Transverse colon (tissue), 4 donors: ENCODE measurements at places on chromosomes 11 and 22. TPM values are rescaled to one million over a fixed set of nuclear protein-coding genes. Genes with fewer than 3 reads are reported as not detected.

DNA sequence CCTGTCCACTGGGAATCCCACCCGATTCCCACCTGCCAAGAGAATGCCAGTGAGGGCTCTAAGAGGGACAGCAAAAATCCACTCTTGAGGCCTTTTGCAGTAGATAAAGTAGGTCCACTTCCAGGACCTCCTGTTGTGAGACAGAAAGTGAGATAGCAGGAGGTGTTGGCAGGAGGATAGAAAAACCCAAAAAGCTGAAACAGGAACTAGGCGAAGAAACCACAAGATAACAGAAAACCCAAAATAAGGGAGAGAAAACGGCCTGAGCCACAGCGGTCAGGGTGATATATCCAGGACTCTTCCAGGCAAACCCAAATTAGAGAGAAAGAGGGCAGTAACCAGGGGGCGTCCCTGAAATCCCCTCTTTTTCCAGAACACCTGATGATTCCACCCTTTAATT lies 79.7 kb upstream of the LINC01488 start:
- no peak overlapping the region for H3K4me3 ChIP-seq
- H3K27ac ChIP-seq: no peak overlapping the region
- H3K27me3 ChIP-seq: no peaks in the 10 kb centered on the region
- DNase-seq: no peak

DNA sequence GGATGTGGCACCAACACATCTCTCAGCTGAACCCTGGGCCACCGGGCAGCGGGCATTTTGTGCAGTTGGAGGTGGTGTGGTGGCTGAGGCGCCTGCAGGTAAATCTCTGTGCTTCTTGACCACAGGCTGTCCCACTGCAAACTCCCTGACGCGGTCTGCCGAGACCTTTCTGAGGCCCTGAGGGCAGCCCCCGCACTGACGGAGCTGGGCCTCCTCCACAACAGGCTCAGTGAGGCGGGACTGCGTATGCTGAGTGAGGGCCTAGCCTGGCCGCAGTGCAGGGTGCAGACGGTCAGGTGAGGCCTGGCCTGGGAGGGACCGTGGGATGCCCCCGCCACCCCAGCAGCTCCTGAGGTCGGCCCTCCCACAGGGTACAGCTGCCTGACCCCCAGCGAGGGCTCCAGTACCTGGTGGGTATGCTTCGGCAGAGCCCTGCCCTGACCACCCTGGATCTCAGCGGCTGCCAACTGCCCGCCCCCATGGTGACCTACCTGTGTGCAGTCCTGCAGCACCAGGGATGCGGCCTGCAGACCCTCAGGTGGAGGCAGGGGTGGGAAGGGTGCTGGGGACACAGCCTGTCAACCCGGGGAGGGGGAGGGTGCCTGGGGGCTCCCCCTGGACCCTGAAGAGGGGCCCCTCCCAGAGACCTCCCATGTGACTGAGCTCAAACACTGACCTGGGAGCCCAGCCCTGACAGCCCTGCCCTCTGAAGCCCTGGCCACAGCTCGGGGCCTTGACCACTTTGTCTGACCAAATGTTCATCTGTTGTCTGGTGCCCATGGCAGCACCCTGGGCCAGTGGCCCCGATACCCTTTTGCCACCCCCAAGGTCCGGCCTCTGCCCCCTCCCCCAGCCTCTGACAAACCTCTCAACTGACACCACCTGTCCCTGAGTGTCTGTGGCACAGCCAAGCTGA lies 4.6 kb upstream of the PGGHG start:
- H3K27ac ChIP-seq: no peak overlapping the region
- no peak overlapping the region for H3K4me3 ChIP-seq
- H3K27me3 ChIP-seq: peaks cover 65% of the 10 kb centered on the region
- H3K36me3 ChIP-seq: no peaks in the 10 kb centered on the region
- DNase-seq: no peak

DNA sequence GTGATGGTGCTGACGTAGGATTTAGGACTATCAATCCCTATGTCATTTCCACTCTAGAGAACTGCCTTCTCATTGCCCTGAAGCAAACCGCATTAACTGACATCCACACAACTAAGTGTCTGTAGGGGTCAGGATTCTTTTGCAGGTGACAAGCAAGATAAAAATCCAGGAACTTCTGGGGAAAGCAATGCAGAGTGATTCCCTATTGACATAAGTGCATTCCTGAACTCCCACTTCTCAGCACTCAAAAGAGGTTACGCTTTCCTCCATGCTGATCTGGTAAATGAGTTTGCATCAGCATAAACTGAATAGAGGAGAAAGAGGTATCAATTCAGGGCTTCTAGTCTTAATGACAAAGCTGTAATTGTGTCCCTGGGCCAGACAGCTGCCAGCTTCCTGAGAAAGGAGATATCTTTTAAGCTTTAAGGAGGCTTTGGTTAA lies 224.6 kb upstream of the ISX start:
- no peak overlapping the region for H3K27ac ChIP-seq
- no peaks in the 10 kb centered on the region for H3K36me3 ChIP-seq
- H3K4me1 ChIP-seq: no peaks in the 10 kb centered on the region
- no peak for DNase-seq
- peaks cover 1% of the 10 kb centered on the region for H3K27me3 ChIP-seq

- peaks cover 28% of the 10 kb centered on the region for H3K27me3 ChIP-seq
- H3K4me1 ChIP-seq: peaks cover 3% of the 10 kb centered on the region
- DNase-seq: no peak
- no peak overlapping the region for H3K27ac ChIP-seq
- H3K36me3 ChIP-seq: no peaks in the 10 kb centered on the region
- no peak overlapping the region for H3K4me3 ChIP-seq
Measured at GRCh38 chr11:78961937-78962701, 387.5 kb upstream of the NARS2 start.

DNA sequence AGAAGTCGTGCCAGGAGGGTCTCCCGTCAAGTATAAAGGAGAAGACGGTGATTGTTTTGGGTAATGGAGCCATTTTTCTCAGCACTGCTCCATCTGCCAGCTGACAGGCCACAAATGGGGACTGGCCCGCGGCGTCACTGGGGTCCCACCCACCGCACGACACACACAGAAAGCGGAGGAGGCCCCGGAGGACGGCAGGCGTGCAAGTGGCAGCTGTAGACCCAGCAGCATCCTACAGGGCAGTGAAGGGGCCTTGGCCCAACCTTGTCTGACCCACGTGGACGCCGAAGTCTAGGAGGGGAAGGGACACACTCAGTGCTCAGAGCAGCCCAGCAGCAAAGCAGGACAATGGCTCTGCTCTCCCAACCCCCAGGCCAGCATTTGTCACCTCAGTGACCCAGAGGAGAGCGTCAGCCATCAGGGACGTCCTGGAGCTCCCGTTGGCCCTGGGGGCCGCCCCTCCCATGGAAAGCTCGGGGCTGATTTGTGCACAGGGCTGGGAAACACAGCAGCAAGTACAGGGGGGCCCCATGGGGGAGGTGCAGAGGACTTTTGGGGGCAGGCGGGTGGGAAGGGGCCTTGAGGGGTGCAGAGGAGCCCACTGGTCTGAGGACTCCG lies 644.4 kb downstream of the BRD1 start:
- no peaks in the 10 kb centered on the region for H3K36me3 ChIP-seq
- no peaks in the 10 kb centered on the region for H3K27me3 ChIP-seq
- H3K4me1 ChIP-seq: no peaks in the 10 kb centered on the region
- no peak overlapping the region for H3K4me3 ChIP-seq
- no peak for DNase-seq

DNA sequence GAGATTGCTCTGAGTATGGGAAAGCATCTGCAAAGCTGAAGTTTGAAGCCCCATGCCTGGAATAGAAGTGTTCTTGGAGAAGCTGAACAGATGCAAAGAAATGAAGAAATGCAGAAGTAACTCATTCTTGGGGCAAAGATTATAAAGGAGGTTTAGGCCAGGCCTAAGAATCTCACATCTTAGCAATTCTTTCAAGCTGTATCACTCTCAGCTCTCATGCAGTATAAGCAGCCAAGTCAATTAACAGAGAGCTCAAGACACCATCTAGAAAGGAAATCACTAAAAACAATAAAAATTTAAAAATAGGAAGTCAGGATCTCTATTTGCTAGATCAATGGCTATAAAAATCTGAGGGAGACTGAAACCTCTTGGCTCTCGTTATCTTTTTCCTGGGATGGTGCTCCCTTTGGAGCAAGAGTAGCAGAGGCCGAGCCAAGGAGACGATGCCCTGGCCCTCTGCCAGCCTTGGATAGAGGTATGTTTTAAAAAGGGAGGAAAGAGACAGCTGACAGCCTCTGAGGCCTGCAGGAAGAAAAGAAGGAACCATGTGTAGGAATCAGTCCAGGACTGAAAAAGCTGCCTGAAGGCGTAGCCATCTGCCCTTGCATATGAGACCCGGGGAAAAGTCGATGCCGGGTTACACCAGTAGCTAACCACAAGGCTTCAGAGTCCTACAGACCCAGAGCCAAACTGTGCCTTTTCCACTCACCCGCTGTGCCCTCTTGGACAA lies 229.8 kb downstream of the BLID start:
- H3K36me3 ChIP-seq: no peaks in the 10 kb centered on the region
- no peak for DNase-seq
- H3K27ac ChIP-seq: peak overlapping the region; percentile 33
- H3K4me1 ChIP-seq: peaks cover 6% of the 10 kb centered on the region

- peaks cover 15% of the 10 kb centered on the region for H3K27me3 ChIP-seq
- DNase-seq: no peak
- H3K27ac ChIP-seq: no peak overlapping the region
Measured at GRCh38 chr22:27636716-27637508, 164.6 kb downstream of the MN1 start.

- H3K27me3 ChIP-seq: no peaks in the 10 kb centered on the region
- no peaks in the 10 kb centered on the region for H3K36me3 ChIP-seq
- H3K27ac ChIP-seq: no peak overlapping the region
- H3K4me3 ChIP-seq: no peak overlapping the region
Measured at GRCh38 chr11:9639985-9640384, 23.9 kb upstream of the SWAP70 start.

DNA sequence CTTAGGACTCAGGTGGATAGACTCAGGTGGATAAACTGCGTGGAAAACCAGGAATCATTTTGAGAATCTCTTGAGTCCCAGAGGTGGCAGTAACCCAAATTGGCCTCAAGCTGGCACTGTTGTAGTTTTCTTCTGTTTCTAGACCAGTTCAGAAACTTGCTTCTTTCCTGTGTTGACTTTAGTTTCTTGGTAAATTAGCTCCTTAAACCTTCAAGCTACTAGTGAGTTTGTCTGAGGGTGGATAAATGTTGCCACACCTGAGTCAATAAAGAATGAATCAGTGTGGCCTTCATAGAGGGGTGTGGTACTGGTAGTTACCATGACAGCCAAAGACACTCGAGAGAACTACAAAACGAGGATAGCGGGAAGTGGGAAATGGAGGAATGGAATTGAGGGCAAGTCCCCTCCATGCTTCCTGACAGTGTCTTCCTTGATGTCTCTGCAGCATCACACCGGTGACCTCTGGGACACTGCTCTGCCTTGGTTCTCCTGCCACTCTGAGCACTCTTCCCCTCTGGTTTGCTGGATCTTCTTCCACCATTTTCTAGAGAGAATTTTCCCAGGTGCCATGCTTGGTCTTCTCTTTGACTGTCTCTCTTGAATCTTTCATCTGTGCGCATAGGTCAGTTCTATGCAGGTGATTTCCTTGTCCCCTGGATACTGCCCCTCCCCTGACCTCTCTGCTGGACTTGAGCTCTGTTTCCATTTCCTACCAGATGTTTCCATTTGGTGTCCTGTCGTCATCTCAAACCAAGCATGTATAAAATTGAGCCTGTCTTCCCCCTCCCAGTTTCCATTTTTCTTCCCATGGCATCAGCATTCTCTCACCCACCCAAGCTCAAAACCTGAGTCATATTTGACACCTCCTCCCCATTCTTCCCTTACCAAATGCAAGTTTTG lies 7.2 kb downstream of the POLD4 start:
- no peaks in the 10 kb centered on the region for H3K36me3 ChIP-seq
- peak overlapping the region; percentile 84 for H3K27ac ChIP-seq
- H3K4me1 ChIP-seq: peaks cover 54% of the 10 kb centered on the region
- no peak overlapping the region for H3K4me3 ChIP-seq

DNA sequence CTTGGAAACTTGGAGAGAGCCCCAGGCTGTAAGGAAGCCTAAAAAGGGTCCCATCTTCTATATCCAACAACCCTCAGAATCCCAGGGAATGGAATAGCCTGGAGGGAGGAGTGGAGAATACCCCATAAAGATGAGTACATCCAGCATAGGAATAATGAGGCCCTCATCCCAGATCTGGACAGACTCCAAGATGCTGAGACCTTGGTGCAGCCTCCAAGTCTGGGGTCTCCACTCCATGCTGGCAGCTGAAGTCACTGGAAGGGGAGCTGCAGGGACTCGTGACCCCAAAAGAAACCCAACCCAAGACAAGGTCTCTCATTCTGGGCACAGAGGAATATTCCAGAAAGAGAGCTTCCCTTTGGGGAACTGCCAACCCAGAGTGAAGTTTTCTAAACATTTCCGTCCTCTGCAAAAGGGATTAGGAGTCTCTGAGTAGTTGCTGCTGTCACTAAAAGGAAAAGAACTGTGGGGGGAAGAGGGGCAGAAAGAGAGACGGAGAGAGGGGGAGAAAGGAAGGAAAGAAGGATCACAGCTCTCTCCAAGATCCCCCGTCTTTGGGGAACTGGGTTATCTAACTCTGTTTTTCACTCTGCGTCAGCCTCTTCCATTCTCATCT lies 589 bp downstream of the SCGB1A1 start:
- no peak overlapping the region for H3K4me3 ChIP-seq
- DNase-seq: no peak
- H3K36me3 ChIP-seq: no peaks in the 10 kb centered on the region
- no peaks in the 10 kb centered on the region for H3K27me3 ChIP-seq
- peak overlapping the region; percentile 81 for H3K27ac ChIP-seq

- H3K4me3 ChIP-seq: no peak overlapping the region
- H3K27me3 ChIP-seq: no peaks in the 10 kb centered on the region
- peak overlapping the region; percentile 59 for H3K27ac ChIP-seq
- DNase-seq: no peak
- no peaks in the 10 kb centered on the region for H3K36me3 ChIP-seq
Measured at GRCh38 chr11:78560826-78561484, 13.7 kb downstream of the NARS2 start.

DNA sequence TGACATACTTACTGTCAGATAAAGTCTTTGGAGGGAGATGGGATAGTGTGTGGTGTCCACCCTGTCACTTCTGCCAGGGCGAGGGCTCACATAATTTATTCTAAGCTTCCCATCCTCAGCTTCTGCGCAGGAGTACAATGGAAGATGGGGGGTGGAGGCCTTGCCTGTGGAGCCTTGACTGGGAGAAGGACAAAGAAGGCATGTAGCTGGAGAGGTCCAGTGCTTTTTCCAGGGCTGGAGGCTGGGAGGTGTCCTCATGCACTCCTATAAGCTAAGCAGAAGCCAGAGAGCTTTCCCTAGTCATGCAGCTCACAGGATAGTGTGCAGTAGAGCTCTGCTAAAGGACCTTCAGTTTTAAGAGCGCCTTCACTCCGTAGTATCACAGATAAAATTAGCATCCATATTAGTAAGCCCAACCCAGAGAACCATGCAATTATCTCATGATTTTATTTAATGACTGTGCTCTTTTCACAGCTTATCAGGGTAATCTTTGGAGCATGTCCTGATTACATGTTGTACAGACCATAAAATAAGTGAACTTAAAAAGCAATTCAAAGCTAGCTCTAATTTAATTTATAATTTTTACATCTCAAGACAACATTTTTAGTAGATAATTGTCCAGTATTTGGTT lies 148.3 kb downstream of the TEAD1 start:
- no peak overlapping the region for H3K27ac ChIP-seq
- H3K36me3 ChIP-seq: no peaks in the 10 kb centered on the region
- peaks cover 22% of the 10 kb centered on the region for H3K4me1 ChIP-seq
- no peak overlapping the region for H3K4me3 ChIP-seq

The SOX6 gene
- total RNA-seq: 8.3 TPM

The MMP12 gene
- total RNA-seq: not detected

The RNASEH2C gene
- 231 TPM for total RNA-seq

The ST13 gene
- 39.6 TPM for total RNA-seq
